ENCODE measurements at places on chromosomes 7 and 10.

GRCh38 chr7:18399436-18400235 is 95.9 kb upstream of the HDAC9 start:
- DNase-seq = no peak

DNA sequence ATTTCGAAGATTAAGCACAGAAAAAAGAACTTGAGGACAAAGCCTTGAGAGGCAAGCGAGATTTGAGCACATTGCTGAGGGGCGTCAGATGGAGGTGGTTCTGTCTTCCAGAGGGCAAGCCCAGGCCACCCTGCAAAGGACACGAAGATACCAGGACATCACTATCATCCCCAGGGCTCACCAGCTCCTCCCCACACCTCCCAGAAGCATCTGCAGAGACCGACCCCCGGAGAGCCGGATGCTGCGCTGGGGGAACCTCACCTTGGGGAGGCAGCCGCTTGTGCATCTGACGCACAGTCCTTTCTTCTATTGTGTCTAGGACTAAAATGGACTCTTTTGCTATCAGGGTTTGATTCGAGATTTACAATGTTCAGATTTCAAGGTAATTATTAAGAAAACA is 259.7 kb downstream of the DNAJB6 start:
- no peak for DNase-seq

DNA sequence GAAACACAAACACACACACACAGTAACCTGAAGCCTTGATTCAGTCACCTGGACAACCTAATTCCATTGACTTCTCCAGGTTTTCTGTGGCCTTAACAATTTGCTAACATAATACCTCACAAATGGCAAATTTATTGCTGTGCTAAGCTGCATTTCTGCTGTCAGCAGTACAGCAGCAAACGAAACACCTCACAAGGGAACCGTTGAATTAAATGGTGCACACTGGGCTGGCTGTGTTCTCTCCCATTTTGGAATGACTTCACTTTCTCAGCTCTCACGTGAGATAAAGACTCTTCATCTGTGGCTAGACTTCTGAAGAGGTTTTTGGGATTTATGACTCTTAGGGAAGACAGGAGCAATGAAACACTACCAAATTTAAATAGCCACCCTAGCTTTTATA is 152.5 kb downstream of the GPR158 start:
- DNase-seq = no peak

DNA sequence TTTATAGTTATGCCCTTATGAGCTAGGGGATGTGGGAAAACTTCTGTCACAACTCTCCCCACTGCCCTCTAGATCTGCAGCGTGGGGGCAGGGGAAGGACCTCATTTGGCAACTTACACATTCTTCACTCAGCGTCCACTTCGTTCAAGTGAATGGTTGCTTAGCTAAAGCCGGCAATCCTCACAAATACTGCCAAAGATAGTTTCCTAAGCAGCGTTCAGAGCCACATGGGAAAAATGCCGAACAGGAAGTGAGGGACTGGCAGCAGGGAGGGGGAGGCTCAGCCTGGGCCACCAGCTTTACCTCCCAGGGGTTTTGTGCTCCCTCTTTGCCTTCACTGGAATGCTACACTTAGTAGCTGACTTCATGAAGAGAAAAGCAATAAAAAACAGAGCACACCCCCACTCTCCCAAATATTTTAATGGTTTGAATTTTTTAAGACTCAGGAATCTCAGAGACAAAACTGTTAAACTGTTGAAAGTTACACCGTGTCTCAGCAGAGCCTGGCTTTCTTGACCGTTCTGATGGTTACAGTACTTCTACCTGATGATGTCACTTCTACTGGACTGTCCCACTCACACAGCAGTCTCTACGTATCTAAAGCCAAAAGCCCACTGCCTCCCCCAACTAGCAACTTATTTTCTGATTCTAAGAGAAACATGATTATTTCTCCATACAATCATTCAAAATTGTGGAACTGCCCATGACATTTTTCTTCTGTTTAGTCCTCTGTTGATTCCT is 10.4 kb downstream of the GRM3 start:
- DNase-seq = no peak

- DNase-seq = no peak
Observed at GRCh38 chr7:70237831-70238575, 639.7 kb downstream of the AUTS2 start.

DNA sequence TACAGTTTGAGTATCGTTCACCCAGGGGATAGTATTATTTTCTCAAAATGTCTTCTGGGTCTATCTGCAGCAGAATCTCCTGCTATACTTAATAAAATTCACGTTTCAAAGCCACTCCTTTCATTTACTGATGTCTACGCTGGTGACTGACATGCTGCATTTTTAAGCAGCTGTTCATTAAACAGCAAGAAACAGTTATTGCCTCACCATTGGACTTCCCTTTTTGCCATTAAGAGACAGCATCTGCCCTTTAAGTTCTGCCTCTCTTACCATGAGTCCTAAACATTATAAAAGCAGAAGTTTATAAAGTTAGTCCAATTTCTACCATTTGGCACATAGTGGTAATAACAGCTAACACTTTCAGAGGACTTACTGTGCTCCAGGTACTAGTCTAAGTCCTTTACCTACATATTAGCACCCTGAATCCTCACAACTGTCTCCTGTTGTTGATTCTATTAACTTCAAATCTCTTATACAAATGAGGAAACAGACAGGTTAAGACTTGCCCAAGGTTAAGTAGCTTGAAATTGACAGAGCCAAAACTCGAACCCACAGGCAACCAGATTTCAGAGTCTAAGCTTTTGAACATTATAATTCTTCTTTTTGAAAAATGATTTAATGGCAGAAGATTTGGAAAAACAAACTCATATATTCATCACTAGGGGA is 169.5 kb downstream of the SNX13 start:
- DNase-seq = peak; percentile 86

DNA sequence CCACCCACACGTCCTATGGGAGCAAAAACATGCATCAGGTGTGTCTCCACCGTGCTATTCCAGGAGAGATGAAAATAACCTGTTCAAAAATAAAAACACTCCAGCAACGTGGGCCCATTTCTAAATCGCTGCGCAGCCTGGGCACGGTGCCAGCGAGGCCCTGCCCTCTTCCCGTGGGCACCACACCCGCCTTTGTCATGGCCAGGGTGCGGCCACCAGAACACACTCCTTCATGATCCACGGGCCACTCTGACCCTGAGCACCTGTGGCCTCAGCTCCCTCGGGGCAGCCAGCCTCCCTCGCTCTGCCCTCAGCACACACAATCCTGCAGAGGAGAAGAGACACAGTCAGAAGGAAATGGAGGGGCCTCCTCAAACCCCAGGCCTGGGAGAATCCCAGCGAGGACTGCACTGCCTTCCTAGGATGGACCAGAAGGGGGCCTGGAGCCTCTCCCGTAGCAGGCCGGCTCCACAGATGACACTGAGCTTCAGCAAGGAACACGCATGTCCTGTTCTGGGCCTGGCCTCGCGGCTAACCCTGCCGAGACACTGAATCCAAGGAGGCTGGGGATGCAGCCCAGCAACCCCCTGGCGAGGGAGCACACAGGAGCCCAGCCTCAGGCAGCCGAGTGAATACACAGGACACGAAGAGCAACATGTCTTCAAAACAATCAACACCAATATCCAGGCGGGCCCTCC is 169.0 kb downstream of the MAD1L1 start:
- DNase-seq = no peak

DNA sequence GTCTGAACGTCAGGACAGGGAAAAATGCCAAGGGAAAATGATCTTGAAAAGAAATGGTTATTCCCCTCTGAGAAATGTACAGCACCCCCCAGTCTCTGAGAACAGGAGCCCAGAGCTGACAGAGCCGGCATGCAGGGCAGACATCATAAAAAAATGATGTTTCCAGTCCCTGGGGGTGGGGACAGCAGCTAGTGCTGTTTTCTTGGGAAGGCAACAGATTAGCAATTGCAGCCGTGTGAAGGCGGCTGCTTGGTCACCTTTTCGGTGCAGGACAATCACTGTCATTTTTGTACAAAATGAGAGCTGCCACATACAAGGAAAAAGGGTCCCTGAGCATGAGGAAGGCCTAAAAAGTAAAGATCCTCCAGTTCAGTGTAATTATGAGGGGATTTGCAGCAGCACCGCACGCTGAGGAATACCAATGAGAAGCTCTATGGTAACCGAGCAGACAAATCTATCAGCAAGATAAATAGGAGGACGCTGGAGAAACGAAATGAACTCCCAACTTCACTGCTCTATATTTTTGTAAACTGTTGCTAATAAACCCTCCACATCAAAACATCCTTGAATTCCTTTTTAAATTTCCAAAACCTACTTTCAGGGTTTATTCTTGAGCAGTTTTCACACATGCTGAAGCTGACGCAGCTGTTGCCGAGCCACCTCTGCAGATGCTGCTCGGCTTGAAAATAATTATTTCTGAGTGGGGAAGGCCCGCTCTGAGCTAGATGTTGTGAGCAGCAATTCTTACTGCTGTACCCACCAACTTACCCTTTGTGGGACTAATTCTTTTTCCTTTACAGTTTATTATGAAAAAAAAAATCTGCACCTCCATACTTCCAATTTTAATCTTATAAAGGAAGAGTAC is 98.2 kb upstream of the NEBL start:
- DNase-seq = no peak

DNA sequence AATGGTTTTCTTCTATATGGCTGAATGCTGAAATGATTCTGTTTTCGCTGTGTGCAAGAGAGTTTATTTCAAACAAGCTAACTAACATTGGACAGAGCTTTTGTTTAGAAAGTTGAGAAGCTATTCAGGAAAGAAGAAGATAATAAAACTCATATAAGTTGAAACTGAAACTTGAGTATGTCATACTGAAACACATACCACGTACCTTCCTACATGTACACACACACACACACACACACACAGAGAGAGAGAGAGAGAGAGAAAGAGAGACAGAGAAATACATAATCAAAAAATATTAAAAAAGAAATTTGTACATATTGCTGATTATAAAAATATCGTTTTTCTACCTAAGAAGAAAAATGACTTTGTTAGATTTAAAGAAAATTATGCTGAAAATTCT is 561.9 kb upstream of the KCND2 start:
- DNase-seq = no peak
